SHP77 treated with DMSO at 0.1 percent for 48 hours (cell line): ENCODE measurements at places on chromosomes 4 and X.

DNA sequence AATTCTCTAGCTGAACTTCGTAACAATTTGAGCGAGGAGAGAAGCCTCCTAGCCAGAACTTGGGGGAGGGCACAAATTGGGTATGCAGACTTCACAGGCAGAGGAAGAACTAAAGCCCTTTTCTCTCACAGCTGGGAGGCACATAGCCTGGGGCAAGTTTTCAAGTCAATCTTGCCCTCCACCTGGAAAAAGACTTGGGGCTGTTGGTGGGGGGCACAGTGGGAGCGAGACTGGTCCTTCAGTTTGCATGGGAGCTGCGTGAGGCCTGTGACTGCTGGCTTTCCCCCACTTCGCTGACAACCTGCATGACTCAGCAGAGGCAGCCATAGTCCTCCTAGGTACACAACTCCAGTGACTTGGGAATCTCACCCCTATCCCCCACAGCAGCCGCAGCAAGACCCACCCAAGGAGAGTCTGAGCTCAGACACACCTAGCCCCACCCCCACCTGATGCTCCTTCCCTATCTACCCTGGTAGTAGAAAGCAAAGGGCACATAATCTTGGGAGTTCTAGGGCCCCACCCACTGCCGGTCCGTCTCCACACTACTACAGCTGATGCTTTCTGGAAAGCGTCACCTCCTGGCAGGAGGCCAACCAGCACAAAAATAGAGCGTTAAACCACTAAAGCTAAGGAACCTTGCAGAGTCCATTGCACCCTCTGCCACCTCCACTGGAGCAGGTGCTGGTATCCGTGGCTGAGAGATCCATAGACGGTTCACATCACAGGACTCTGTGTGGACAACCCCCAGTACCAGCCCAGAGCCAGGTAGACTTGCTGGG, 160.8 kb downstream of the CBLL2 start:
- DNase-seq, result no peak

DNA sequence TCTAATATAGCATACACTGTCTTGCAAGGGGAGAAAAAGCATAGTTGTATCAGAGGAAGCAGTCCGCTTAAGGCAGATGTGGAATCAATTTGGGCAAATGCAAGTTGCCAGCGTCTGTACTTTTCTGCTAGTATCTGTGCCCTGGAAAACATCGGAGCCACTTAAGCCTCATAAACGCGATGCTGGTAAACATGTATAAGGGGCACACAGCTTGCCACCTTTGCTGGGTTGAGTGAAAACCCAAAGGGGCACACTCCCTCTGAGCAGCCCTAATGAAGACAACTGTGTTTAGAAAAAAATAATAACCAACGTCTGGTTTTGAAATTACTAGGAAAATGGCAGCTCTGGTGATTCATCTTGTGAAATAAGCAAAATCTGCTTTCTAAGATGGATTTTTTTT, 24.3 kb downstream of the SMIM20 start:
- no peak for DNase-seq

DNA sequence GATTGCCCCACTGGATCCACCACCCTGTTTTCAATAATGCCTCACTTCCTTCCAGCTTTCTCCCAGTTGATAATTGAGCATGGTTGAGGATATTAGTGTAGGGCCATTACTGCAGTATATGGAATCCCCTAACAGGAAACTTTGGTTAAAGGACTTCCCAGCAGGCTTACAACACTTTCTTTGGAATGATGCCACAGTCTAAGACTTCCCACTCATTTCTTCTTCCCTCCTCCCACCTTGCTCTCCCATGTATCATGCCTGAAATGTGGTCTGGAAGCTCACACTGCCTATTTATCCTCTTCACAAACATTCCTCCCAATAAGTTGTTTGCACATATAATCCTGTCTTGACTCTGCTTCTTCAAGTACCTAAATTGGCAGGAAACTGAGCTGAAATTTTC, 863.3 kb downstream of the CENPC start:
- DNase-seq, result no peak

DNA sequence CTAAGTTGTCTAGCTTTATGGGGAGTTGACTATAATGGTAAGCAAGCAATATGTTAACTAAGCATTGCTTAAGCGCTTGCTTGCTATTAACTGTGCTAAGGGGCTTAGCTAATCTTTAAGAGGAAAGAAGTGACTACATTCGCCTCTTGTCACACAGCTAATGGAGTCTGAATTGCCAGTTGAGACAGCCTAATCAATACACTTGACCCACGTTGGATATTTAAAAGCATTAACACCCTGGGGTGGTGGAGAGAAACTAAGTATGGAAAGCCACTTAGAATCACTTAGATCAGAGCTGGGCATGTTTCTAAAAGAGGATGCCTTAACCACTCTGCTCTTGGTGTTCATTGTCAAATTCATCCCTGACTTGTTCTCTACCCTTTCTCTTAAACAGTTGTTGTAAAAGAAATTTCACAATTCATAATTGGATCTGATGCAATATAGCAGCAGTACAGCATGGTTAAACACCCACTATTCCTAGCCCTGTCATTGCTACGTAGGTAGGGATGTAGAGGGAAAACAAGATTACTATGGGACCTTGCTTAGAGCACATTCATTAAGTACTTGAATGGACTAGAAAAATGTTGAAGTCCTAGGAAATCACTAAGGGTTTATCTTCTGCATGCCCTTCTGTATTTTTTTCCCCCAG, 3.5 kb downstream of the ZAR1 start:
- no peak for DNase-seq

GRCh38 chrX:12240491-12240890, 102.2 kb downstream of the FRMPD4 start:
- no peak for DNase-seq

DNA sequence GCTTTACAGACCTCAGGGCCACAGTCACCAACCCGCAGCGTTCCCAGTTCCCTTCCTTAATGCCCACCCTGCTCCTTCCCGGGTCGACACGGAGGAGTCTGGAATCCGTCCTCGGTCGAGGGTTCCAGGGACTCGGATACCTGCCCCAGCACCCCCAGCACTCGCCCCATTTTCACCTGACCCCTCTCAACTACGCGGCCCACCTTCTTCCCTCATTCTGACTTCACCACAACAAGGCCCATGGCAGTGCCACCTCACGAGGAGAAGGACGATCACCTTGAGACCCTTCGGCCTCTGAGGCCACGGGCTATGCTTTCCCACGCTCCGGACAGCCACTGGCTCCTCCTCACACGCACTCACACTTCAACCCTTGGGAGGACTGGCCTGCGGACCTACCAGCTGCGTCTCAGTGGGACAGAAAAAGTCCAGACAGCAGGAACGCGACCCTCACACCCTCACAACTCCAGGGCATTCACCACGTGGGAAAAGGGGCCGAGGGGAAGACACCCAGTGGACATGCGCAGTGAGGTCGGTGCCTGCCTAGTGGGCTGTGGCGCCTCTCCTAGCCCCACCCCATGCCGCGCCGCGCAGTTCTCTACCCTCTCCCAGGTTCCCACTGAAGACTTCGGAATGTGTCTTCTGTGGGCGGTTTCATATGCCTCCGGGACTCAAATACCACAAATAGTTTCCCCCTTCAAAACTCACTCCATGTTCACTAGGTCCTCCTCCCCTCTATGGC, at the start of gene XAGE3:
Gene XAGE3, minus strand, starts transcription at position 474 of the 739 bp plus-strand sequence. CDS start 950 bp downstream, outside the sequence.
- DNase-seq, result no peak

GRCh38 chr4:54539500-54540029, 118.2 kb upstream of the KIT start:
- DNase-seq, result peak; percentile 53

DNA sequence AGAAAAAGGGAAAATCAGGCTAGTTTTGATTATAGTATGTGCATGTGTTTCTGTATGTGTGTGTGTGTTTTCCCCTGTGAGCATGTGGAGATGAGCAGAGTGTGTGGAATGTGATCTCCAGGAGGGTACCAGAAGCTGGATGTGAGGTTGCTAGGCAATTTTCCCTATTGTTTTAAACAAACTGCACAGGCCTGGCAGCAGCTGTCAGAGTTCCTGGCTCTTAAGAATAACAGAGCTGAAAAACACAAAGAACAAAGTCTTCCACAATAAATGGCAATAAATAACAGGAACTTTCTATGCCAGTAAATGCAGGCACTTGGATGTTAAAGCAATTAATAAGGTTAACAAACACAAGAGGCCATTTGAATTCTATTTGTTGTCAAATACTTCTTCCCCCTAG, 344.6 kb upstream of the CTSO start:
- DNase-seq, result no peak

DNA sequence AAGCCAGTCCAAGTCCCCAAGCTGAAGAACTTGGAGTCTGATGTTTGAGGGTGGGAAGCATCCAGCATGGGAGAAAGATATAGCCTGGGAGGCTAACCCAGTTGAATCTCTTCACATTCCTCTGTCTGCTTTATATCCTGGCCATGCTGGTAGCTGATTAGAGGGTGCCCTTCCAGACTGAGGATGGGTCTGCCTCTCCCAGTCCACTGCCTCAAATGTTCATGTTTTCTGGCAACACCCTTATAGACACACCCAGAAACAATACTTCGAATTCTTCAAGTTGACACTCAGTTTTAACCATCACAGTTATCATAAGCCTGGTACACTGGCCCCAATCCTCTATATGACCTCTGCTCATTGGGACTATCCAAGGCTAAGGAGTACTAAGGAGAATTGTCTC, 124.1 kb upstream of the WDR1 start:
- DNase-seq, result no peak

GRCh38 chr4:160038615-160039014, 935.7 kb downstream of the RAPGEF2 start:
- no peak for DNase-seq

GRCh38 chr4:77342170-77342810, 185.3 kb downstream of the CCNG2 start:
- DNase-seq, result no peak

DNA sequence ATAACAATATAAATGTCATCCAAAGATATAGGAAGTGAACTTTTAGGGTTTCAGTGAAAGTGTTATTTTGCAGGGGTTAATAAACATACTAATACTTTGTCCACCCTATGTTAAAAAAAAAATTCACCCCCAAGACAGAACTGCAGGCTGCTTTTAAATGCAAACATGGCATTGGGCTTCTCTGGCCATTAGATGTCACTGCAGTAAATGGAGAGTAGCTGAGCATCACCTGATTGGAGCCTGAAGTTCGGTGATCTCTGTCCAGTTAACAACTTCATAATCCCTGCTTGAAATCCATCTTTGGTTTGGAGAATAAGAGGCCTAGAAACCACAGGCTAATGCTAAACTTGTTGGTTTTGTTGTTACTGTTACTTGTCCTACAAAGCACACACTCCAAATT, 18.7 kb downstream of the SLC25A43 start:
- DNase-seq, result no peak

- DNase-seq, result peak; percentile 6
Measured at GRCh38 chr4:6957994-6958393, 48.4 kb downstream of the TBC1D14 start.

GRCh38 chrX:308821-309520, 9.6 kb downstream of the GTPBP6 start:
- no peak for DNase-seq

DNA sequence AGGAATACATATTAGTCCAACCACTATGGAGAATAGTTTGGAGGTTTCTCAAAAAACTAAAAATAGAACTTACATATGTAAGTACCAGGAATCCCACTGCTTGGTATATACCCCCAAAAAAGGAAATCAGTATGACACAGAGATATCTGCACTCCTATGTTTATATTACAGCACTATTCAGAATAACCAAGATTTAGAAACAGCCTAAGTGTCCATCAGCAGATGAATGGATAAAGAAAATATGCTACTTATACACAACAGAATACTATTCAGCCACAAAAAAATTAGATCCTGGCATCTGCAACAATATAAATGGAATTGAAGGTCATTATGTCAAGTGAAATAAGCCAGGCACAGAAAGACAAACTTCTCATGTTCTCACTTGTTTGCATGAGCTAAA, 27.5 kb upstream of the ABCG2 start:
- DNase-seq, result no peak

DNA sequence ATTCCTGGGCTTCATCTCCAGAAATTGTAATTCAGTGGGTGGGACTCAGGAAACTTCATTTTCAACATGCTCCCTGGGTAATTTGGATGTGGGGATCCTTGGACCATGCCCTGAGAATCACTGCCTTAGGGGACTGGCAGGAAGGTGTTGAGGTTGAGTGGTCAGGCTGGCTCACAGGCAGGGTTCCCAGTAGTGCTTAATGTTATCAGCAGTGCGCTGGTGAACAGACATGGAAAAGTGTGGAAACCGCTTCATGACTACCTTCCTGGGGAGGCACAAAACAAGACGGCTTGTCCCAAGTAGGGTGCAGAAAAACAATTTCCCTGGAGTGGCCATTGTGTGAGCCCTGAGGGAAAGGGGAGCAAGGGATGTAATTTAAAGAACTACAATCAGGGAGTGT, 31.4 kb downstream of the SUPT20HL1 start:
- DNase-seq, result no peak

- DNase-seq, result no peak
Measured at GRCh38 chrX:136643243-136643642, 4.7 kb upstream of the CD40LG start.

DNA sequence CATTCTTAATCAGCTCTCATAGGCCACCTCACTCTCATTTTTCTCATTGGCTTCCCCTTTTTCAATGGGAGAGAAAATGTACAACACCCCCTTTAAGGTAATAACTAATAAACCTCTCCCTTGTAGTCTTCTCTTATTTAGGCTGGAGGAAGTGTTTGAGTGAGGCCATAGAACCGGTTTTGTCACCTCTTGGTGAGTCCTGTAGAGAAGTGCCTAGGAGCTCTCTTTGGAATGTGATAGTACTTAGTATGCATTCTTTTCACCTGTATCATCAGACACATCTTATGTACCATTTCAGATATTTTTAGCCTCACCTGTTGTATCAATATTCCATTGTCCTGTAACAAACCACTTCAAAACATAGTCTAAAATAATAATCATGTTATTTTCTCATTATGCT, 3.5 kb upstream of the TAB3 start:
- no peak for DNase-seq

GRCh38 chr4:43356786-43357185, 464.3 kb downstream of the GRXCR1 start:
- DNase-seq, result no peak

DNA sequence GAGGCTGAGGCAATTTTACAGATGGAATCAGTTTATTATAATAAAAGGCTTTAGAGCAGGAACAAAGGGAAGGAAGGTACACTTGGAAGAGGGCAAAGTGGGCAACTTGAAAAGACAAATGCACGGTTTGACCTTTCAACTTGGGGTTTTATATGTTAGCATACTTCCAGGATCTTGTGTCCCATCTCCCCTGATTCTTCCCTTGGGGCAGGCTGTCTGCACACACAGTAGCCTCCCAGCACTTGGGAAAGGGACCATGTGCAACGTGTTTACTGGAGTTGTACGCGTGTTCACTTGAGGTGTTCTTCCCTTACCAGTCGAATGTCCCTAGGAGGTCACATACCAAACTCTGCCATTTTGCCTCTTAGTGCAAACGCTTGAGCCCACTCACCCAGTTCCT, 7.3 kb downstream of the PPA2 start:
- DNase-seq, result no peak

GRCh38 chr4:73844345-73844744, 7.9 kb downstream of the CXCL6 start:
- DNase-seq, result no peak

DNA sequence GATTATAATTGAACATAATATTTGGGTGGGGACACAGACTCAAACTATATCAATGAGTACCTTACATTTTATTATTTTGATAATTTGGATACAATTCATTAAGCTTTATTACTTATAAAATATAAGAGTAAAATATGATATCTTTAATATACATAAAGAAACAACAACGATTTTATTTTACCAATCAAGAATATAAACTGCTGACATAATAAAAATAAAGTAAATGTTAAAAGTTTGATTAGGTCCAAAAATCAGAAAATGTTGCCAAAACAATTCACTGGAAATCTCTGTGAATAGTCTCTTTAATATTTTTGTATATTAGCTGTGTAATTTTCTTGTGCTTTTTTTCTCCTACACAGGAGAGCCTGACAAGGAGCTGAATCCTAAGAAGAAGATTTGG, 21.4 kb downstream of the GIMD1 start:
- no peak for DNase-seq
